AG04449 (cell line): ENCODE measurements at places on chromosomes 16 and 17.

DNA sequence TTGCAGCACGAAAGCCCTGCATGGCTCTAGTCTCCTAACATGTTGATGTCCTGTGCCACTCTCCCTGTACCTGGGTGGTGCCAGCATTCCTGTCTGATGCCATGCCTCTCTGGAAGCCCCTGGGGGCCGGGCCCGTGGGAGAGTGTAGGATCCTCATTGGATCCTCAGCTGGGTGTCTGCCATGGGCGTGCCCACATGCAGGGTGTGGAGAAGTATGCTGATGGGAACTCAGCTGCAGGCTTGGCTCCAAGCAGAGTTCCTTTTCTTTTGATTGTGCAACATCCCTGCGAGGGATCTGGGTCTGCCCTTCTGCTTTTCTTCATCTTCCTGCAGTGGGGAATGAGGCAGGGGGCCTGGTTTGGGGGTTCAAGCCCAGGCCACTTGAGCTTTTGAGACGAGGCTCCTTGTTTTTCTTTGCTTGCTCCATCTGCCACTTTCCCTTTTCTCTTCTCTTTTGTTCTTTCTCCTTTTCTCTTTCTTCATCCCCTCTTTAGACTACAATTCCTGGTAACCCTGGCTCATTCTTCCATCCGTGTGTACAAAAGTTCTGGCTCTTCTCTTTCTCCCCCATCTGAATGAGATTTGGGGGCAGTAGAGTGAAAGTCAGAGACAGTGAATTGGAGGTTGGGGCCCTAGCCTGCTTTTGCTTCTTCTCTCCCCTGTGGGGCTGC lies 32.9 kb downstream of the KSR1 start:
- peak; percentile 19 for DNase-seq

GRCh38 chr16:47461598-47462266 lies 601 bp downstream of the PHKB start:
- DNase-seq, result no peak

DNA sequence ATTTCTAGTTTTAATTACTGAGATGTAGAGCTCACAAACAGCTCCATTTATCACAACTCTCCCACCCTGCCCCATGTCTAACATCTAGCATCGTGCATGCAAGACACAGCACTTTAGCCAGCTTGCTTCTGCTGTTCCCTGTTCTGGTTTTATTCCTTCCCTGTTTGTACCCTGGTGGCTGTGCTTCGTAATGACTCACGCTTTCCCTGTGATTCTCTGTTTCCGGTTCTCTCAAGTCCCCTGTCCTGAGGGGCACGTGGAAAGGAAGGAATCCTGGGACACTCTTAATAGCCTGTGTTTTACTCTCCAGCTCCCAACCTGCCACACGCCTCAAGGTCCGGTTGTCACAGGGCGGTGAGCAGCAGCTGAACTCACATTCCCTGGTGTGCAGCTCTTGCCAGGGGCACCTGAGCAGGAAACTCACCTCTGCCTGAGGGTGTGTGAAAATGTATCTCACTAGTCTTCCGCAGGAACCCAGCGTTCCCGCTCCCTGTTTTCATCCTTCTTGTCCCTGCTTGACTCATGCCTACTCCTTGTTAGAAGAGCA lies 10.6 kb downstream of the SHISA6 start:
- DNase-seq, result no peak

DNA sequence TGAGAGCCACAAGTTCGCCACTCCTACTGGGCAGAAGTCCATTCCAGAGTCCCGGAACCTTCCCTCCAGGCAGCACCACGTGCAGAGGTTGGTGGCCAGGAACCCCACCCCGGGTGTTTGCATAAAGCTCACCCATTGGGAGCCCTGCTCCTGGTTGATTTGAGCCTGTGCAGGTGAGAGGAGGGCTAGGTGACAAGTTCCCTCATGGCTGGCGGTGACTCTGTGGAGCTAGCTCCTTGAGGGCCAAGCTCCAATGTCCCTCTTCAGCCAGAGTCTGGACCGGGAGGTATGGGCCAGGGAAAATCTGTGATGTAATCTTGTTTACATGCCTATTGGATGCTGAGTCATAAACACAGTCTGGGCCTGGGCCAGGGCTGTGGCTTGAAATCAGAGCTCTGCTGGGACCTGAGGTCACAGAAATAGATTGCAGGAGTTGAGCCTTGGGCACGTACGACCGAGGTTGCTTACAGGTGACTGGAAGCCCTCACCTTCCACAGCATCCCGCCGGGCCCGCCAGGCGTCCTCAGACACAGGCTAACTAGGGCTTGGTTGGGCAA lies 118.9 kb downstream of the AATF start:
- DNase-seq, result peak; percentile 23

- no peak for DNase-seq
These were observed 18.3 kb upstream of the KIF2B start for GRCh38 chr17:53804437-53804836.

DNA sequence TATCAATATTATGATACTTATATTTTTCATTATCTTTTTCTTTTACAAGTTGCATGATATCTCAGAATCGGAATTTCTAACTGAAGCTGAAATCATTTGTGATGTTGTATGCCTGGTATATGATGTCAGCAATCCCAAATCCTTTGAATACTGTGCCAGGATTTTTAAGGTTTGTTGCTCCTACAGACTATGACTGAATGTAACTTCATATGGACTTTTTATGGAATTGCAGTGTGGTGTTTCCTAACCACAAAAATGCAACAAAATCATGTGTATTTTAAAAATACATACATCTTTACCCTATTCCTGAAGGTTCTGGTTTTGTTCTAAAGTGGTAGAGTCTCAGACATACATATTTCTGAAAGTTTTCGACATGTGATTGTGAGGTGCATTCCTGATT lies 58.8 kb upstream of the RHBDL3 start:
- DNase-seq, result peak; percentile 45

GRCh38 chr16:16868727-16869126 lies 489.8 kb downstream of the NPIPA7 start:
- no peak for DNase-seq

DNA sequence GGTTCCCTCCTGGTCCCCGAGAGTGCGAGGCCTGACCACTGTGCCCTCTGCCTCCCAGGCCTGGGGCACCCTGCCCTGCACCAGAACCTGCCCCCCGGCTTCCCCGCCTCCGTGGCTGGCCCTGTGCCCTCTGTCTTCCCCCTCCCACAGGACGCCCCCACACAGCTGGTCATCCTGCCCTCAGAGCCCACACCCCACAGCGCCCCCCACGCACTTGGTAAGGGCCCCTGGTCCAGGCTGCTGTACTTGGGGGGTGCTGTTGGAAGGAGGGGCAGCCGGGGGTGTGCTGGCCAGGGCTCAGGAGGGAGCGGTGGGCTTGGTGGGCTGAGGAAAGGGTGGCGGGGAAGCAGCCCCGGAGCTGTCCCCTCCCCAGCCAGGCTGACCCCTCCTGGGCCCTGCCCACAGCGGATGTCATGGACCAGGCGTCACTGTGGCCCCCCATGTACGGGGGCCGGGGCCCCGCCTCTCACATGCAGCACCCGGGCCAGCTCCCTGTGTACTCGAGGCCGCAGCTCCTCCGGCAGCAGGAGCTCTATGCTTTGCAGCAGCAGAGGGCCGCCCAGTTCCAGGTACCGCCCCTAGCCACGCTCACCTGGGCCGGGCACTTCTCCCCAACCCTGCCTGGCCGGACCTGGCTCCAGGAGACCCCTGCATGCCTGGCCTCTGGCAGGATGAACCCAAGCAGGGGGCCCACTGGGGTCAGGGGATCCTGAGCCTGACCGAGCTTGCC lies 49.5 kb downstream of the BAHCC1 start:
- DNase-seq, result no peak
